ENCODE measurements at places on chromosomes 7 and 10.

DNA sequence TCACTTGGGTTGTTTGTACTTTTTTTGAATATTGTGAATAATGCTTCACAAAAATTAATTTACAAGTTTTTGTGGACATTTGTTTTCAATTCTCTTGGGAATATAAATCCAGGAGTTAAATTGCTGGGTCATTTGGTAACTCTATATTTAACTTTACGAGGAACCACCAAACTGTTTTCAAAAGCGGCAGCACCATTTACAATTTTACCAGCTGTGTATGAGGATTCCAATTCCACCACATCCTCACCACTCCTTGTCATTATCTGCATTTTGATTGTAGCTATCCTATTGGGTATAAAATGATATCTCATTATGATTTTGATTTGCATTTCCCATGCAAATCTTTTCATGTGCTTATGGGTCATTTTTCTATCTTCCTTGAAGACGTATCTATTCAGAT is 4.0 kb upstream of the NUDT13 start:
- no peak for DNase-seq

GRCh38 chr7:1275451-1276381 is 43.0 kb downstream of the UNCX start:
- DNase-seq: no peak

DNA sequence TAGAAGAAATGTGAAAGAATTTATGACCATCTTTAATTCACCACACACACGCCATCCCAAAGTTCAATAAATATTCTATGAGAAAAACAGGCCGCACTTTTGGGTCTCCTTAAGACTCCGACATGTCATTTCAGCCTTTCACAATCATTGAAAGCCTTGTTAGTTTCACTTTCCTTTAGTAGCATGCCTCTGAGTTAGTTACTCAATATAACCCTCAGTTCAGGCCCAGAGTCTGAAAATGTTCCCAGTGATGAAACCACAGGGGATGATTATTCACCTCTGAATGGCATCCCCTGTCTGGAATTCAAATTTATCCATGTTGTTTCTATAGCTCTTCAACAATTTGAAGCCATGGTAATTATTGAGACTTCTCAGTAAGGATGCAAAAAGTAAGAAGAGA is 278.1 kb upstream of the NRP1 start:
- DNase-seq: peak; percentile 28

- no peak for DNase-seq
These were observed 5.2 kb downstream of the IDI2 start for GRCh38 chr10:1020460-1020859.

GRCh38 chr10:86385806-86386205 is 19.2 kb upstream of the GRID1 start:
- DNase-seq: no peak

- no peak for DNase-seq
These were observed 22.6 kb downstream of the TBATA start for GRCh38 chr10:70762441-70763175.
